ENCODE measurements at places on chromosomes 3 and 15.
A peak's percentile ranks its signal among the peaks of the same experiment; 100 is the strongest.

GRCh38 chr3:166461626-166462025, 624.4 kb upstream of the BCHE start:
- no peak for DNase-seq

DNA sequence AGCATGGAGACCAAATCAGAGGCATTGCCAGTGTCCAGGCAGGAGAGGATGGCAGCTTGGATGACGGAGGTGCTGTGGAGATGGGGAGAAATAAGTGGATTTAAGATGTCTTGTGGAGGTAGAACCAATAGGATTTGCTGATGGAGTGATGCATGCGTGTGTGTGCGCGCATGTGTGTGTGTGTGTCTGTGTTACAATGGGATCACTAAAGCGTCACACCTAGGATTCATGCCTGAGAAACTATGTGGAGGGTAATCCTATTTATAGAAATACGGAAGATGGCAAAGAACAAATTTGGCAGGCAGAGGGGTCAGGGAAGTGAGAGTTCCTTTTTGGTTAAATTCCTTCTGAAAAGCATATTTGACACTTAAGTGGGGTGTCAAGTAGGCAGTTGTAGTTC, 64.8 kb upstream of the ARL8B start:
- DNase-seq, result no peak

DNA sequence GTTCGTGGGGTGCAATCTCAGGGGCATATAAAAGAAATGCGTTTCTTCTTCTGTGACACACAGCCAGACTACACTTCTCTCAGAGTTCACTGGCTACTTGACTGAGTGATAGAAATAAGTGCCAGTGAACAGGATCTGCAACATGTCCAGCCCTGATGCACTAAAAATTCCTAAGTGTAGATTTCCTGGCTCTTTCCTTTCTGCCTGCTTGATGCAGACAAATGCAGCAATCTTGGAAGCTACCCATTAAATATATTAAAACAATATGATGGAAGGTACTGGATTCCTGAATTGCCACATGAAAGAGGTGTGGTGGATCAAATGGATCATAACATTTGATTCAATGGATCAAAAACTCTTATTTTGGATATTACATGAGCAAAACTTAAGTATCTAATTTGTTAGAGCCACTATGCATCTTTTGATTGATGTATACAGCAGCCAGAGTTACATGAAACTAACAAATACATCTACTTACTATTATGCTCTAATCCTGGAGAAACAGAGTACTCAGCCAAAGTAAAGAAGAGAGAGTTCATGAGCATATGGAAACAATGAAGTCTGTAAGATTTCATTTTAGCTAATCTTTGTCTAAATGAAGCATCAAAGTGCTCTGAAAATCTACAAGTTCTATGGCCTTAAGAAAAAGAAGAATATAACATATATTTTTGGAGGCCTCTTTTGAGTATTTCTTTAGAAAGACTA, 222.6 kb downstream of the ZNF385D start:
- DNase-seq, result no peak

- no peak for DNase-seq
Measured at GRCh38 chr3:109091846-109092245, 26.1 kb downstream of the MORC1 start.

DNA sequence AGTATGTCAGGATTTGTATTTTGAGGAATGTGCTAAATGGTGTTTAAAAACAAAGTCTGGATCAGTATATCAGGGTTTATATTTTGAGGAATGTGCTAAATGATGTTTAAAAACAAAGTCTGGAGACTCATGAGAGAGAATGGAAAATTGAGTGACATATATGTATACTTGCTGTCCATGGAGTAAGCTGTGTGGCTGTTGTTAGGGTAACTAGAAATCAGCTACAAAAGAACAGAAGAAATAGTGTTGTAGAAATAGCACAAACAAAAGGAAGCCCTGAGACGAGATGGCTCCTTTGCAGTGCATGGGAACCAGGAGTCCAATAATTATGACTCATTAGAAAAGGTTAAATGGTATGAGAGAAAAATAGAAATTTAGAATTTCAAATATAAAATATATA, 282.7 kb upstream of the MANF start:
- DNase-seq, result no peak

- no peak for DNase-seq
Measured at GRCh38 chr3:38827791-38828190, 11.8 kb upstream of the SCN10A start.

DNA sequence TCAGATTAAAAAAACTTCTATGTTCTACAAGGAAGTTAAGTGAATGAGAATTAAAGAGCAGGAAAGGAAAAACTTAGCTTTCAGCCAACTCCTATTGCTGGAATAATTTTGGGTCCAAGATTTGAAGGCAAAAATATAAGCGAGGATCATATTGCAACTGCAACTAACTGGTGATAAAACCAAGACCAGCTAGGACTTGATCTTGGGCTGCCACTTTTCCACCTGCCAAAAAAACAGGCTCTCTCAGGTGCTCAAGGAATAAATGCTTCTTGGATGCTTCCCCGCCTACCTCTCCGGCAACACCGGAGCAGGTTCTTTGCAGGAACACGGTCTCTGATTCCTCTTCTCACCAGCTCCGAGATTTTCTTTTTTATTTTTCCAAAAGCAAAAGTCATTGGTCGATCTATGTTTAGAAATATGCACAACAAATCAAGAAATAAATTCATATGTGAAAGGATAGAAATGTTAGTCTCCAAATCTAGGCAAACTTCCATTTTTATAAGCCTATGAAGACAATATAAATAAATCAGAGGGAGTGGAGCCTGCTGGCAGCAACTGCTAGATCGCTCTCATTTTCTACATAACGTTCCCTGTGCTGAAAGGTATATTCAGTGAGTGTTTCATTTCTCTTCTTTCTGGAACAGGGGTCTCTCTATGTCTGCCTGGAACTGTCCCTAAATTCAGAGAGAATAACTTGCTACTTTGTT, 241.9 kb downstream of the NTRK3 start:
- DNase-seq, result no peak

- no peak for DNase-seq
Measured at GRCh38 chr3:194001-194400, 2.6 kb upstream of the CHL1 start.

DNA sequence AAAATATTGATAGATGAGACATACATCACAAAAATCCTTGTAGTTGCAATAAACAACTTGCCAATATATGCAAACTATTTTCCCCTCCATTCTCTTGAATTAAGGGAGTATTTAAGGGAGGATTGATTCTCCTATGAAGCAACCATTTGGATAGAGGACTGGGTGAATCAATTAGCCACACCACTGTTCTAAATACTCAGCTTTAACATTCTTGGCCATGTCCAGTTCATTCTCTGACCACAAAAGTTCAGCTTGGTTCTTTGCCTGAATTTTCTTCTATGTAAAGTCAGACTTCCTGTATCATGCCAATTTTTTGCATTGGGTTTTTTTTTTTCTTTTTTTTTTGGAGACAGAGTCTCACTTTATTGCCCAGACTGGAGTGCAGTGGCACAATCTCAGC, 15.8 kb upstream of the SEC11A start:
- DNase-seq, result no peak

GRCh38 chr3:194076475-194076874, 59.5 kb upstream of the HES1 start:
- DNase-seq, result no peak

DNA sequence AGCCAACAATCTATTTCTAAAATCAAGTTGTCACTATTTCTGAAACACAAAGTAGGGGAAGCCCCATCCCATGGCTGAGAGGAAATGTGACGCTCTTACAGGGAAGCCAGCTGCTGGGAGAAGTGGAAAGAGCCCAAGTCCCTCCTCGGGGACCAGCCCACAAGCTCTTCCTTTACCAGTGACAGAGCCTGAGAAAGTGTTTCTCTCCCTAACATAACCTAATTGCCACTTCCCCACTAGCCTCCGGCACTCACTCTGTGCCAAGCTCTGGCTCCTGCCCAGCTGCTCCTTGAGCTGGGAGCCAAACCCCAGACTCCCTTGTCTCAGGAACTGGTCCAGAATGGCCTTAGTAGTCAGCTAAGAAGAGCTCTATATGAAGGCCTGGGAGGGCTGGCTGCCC, 42.9 kb downstream of the TNFAIP8L3 start:
- DNase-seq, result no peak

DNA sequence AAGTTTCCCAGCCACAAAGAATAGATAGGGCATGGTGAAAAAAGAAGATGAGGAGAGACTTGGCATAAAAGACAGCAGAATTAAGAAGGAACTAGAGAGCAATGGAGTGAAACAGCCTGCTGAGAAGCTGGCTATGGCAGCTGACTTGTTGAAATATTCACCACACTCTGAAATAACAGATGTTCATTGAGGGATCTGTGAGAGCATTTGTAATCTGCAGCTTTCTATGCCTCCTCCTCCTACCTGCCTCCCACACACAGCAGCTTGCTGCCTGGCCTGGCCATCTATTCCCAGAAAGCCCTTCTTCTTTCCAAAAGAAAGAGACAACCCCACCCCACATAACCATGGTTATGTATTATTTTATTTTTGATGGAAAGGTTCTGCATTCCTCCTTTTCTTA, 303.9 kb downstream of the GAP43 start:
- no peak for DNase-seq

GRCh38 chr15:66941791-66942190, 123.6 kb upstream of the SMAD3 start:
- DNase-seq, result no peak

- no peak for DNase-seq
Measured at GRCh38 chr3:65144791-65145351, 457.1 kb upstream of the ADAMTS9 start.

DNA sequence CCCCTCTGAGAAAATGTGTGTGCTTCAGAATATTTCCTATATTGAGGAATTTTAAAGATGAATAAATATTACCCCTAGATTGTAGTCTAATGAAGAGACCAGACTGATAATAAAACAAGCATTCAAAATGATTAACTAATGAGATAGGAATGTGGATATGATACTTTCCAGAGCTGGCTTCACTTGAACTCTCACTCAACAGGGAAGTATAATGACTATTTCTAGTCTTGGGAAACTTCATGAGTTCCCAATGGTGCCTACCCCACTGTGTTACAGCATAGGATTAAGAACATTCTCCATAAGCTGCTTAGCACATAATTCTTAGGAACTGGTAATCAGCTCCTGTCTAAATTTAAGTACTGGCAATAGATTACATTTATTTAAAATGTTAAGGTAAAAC, 261.5 kb upstream of the ZNF385D start:
- DNase-seq, result no peak

- no peak for DNase-seq
Measured at GRCh38 chr3:53996141-53996874, 104.6 kb upstream of the SELENOK start.

DNA sequence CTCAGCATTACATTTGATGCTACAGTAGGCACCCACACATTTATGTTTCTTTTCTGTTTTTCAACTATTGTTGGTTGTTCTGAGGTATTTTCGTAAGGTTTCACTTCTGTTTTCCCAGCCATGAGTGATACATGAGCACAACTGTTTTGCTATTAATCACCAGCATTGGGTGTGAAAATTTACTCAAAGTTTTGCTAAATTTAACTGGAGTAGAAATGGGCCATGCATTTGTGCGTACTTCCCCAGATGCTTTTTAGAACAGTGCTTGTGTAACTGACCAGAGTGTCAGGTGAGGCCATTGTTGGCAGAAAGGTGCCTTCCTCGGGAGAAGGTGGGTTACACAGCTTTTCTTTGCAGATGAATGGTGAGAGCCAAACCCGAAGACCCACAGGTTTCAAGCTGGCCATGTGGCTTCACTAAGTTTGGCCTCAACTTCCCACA, 70.4 kb downstream of the ST6GAL1 start:
- peak; percentile 94 for DNase-seq

- DNase-seq, result no peak
Measured at GRCh38 chr15:31147456-31147855, 45.9 kb upstream of the TRPM1 start.

DNA sequence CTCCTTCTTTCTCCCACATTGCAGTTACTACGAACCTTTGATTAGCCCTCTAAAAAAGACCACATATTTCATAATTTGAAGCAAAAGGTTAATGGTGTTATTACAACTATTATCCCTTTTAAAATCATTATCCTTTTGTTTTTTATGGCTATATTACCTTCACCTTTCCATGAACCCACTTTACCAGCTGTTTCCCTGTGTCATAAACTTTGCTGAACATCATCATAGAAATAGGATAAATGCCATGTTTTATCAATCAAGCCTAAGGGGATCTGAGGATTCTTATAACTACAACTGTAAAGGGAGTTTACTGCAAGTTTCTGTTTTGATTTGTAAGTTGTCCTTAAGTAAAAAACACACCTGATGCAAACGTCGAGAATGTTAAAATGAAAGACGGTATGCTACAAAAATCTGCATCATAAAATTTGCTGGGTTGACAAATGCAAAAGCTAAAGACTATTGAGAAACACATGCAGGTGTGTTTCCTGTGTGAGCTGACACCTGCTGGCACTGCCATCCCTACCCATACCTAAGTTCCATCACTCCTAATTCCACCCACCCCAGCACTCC, 39.1 kb upstream of the ARRDC4 start:
- no peak for DNase-seq

DNA sequence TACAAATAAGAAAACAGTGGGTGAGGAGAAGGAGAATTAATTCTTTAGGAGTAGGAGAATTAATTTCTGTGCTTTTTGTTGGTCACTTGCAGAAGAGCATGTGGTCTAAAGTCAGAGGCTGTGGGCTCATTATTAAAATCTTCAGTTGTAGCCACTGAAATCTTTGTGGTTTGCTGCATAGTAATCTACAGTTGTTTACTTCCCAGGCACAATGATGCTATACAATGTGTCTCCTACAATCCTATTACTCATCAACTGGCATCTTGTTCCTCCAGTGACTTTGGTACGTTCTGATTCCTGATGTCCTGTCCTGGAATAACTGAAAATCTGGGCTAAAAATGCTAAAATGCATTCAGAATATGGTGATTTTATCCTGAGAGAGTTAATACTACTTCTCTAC, 21.0 kb downstream of the IFT122 start:
- no peak for DNase-seq

DNA sequence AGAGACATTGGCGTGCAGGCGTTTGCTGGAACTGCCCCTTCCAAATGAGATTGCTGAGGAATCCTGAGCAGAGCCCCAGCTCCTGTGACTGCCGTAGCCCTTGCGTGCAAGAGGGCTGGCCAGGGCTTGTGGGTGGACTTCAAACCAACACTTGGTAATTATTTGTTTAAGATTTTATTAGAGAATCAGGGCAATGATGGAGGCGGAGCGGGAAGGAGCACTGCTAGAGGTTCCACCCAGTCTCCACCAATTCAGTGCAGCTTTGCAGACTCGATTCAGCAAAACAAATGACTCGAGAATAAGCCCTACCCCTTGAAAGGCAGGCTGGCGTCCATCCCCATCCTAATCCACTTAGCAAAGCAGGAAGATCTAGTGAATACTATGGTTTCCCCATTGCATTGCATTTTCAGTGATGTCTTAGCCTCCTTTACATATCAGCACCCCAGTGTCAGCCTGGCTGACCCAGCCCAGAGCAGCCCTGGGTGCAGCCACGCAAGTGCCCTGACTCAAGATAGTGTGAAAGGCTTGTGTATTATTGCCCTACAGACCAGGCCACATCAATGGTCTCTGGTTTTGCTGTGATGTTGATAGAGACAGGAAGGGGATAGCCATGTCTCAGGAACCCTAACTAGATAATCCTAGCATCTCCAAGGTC, 26.0 kb downstream of the GLDN start:
- DNase-seq, result no peak

- DNase-seq, result no peak
Measured at GRCh38 chr3:121481106-121481880, 64.5 kb downstream of the POLQ start.

All from GM12864 (cell line).